Activated naive CD8-positive, alpha-beta T cell treated with anti-CD3 and anti-CD28 coated beads, Interleukin-2, amount 10 ng/mL, durations not matched to agents 7 days and 5 days (primary cell): ENCODE measurements at places on chromosomes 2 and 18. TPM values are rescaled to one million over a fixed set of nuclear protein-coding genes. Genes with fewer than 3 reads are reported as not detected.

DNA sequence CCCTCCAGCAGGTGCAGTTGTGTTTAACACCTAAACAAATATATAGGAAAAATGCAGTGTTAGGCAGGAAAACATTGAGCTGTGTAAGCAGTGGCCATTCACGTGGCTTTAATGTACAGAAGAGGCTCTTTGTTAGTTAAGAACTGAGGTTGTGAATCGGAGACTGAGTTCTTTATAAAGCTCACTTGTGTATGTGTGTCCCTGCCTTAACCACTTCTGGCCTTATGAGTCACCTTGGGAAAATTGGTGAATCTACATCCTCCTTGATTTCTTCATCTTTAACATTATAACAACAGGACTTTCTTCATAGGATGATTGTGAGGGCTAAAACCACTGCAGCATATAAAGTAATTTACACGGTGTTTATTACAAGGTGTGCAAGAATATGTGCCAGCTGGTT is 188.4 kb upstream of the TPO start:
- H3K4me1 ChIP-seq: no peaks in the 10 kb centered on the region
- no peak overlapping the region for H3K4me3 ChIP-seq
- no peaks in the 10 kb centered on the region for H3K27me3 ChIP-seq
- no peak for DNase-seq

CAPN13 gene
- not detected for total RNA-seq

DNA sequence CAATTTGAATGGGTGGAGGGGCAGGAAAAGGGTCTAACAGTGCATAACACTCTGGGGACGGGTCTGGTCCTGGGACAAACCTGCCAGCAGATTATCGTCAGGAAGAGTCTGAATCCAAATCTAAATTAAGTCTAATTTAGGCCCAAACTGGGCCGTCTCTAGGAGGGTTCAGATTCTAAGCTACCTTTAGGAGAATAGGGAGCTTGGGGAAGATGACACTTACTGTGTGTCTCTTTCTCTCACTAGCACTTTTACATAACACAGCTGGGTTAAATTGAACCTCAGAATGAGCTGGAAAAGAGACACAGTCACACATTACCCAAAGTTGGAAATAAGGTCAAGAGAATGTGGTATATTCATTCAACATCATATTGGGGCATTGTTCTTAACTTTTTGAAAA is 228.8 kb downstream of the KCNH7 start:
- no peak for DNase-seq
- no peak overlapping the region for H3K27ac ChIP-seq
- no peaks in the 10 kb centered on the region for H3K27me3 ChIP-seq
- no peaks in the 10 kb centered on the region for H3K4me1 ChIP-seq

DNA sequence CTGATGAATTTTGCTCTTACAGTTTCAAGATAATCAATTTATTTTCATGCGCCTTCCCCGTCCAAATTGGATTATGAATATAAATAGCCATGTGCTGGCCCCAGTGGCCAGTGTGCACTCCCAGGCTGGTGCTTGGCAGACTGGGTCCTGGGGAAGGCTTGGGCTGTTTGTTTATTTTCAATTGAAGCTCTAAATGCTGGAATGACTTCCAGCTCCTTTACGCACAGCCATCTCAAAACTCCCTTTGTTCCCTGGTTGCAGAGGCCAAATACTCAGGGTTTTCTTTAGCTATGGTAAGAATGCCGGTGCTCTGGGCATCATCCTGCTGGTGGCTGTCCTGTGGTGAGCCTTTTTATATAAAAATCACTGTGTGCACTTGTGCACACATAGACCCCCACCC is 131.5 kb downstream of the PRKCE start:
- no peaks in the 10 kb centered on the region for H3K27me3 ChIP-seq
- H3K36me3 ChIP-seq: no peaks in the 10 kb centered on the region
- H3K27ac ChIP-seq: no peak overlapping the region
- no peak overlapping the region for H3K4me3 ChIP-seq
- DNase-seq: no peak

TOGARAM2 gene
- 5.2 TPM for total RNA-seq

SPATA3 gene
- not detected for total RNA-seq

- no peaks in the 10 kb centered on the region for H3K36me3 ChIP-seq
- peaks cover 7% of the 10 kb centered on the region for H3K4me1 ChIP-seq
- no peak for DNase-seq
- no peak overlapping the region for H3K4me3 ChIP-seq
- H3K27ac ChIP-seq: no peak overlapping the region
Measured at GRCh38 chr2:234772733-234773060, 179.1 kb upstream of the SH3BP4 start.

DSC2 gene
- not detected for total RNA-seq

ELMOD3 gene
- 23.1 TPM for total RNA-seq

ARHGAP28 gene
- total RNA-seq: not detected

DNA sequence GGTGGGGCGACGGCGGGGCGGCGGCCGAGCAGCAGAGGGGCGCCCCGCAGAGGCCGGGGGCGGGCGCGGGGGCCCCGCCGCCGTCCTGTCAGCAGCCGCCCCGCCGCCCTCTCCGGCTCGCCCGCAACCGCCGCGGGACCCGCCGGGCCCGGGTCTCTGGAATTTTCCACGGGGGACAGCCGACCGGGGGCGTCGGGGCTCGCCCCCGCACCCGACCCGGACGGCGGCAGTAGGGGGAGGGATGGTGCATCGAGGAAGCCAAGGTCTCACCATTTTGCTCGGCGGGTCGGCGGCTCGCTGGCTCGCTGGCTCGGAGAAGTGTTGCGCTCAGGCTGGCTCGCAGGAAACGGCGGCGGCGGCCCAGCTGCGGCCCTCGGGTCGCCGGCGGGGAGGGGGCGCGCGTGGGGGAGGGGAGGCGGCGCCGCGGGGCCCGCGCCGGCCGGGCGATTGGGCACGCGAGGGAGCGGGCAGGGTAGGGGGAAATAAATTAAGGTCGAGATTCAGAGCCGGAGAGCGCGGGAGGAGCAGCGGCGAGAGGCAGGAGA is 405 bp downstream of the PPP3R1 start:
- H3K4me3 ChIP-seq: peak overlapping the region; percentile 98
- peaks cover 13% of the 10 kb centered on the region for H3K36me3 ChIP-seq
- no peaks in the 10 kb centered on the region for H3K27me3 ChIP-seq
- H3K27ac ChIP-seq: peak overlapping the region; percentile 97

- no peak overlapping the region for H3K27ac ChIP-seq
- H3K27me3 ChIP-seq: peaks cover 14% of the 10 kb centered on the region
- H3K4me3 ChIP-seq: no peak overlapping the region
- H3K4me1 ChIP-seq: peaks cover 10% of the 10 kb centered on the region
Measured at GRCh38 chr2:15566912-15567311, 5.8 kb upstream of the NBAS start.

DNA sequence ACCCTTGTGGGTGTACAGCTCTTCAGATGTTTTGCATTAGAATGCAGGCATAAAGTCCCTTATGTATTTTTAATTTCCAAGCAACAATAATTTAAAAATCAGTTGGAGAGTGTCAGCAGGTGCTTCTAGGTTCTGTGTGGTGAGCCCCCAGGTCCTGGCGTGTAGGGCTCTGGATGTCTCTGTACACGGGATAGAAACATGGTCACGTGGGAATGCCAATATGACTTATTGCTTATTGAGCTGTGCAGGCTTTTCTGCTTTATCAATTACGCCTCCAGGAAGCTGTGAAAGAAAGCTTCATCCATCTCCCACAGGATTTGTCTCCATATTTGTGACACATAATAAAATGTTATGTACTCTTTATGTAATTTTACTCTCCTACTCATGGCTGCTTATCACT is 37.8 kb downstream of the PRELID3A start:
- H3K4me1 ChIP-seq: no peaks in the 10 kb centered on the region
- H3K27me3 ChIP-seq: no peaks in the 10 kb centered on the region
- no peaks in the 10 kb centered on the region for H3K36me3 ChIP-seq

- no peaks in the 10 kb centered on the region for H3K27me3 ChIP-seq
- H3K4me1 ChIP-seq: no peaks in the 10 kb centered on the region
- H3K4me3 ChIP-seq: no peak overlapping the region
- DNase-seq: no peak
- no peak overlapping the region for H3K27ac ChIP-seq
- H3K36me3 ChIP-seq: peaks cover 2% of the 10 kb centered on the region
Measured at GRCh38 chr2:54773838-54774237, 50.4 kb downstream of the EML6 start.

SERPINB3 gene
- total RNA-seq: not detected

DNA sequence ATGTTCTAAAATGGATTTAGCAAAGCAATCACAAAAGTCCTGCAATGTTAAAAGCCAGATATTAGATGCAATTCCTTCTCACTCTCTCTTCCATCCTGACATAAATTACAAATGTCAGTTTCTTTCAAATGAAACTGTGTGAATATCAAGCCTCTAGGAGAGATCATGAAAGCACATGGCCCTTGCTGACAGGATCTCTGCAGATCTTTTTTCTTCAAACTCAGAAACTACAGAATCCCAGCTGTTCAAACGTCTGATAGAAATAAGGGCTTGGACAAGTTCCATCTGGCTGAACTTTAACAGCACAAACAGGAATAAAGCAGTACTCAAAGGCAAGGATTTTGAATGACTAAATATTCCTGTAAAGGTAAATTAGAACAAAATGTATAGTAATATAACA is 47.6 kb downstream of the PDE1A start:
- no peak for DNase-seq
- no peaks in the 10 kb centered on the region for H3K27me3 ChIP-seq
- no peak overlapping the region for H3K27ac ChIP-seq
- no peak overlapping the region for H3K4me3 ChIP-seq

- H3K27me3 ChIP-seq: no peaks in the 10 kb centered on the region
- H3K36me3 ChIP-seq: no peaks in the 10 kb centered on the region
- H3K4me1 ChIP-seq: no peaks in the 10 kb centered on the region
- no peak for DNase-seq
- no peak overlapping the region for H3K4me3 ChIP-seq
Measured at GRCh38 chr18:38028946-38029345, 463.3 kb upstream of the CELF4 start.

DNA sequence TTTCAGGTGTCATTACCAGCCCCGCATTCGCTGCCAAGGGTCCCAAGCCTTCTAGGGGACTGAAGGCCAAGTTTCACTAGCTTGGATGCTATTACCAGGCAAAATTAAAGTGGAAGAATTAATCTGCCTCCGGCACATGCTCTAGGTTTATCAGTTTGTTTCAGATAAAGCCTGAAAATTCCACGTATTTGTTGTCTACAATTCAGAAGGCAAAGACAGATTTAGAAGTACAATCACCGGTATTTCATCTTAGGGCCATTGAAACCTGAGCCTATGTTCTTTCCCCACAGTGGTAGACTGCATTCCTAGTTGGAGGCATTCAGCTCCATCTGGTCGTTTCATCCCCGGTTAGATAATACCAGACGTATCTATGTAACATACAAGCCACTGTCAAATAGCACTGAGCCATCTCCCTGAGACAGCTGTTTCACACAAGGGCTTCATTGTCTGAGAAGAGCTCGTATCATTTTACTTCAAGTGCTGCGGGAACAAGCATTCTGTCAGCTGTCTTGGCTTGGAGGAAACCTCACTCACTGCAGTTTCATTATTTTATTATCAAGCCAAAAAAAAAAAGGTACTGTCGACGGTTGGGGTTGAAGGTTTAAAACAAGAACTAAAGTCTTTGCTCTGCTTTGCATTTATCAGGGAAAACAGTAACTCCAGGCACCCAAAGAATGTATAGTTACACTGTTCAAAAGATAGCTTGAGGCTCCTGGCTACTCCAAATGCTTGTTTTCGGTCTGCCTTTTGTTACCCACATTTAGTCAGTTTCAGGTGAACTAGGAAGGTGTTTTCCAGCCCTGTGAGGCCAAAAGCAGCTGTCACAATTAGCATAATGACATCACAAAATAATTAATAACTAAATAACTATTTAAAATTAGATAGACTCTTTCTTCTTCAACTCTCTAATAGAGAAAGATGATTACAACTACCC is 76.7 kb downstream of the TGIF1 start:
- peaks cover 16% of the 10 kb centered on the region for H3K4me1 ChIP-seq
- H3K27me3 ChIP-seq: no peaks in the 10 kb centered on the region
- DNase-seq: no peak
- peak overlapping the region; percentile 81 for H3K27ac ChIP-seq

GRCh38 chr2:151670346-151670745 is 63.9 kb downstream of the NEB start:
- H3K27ac ChIP-seq: no peak overlapping the region
- H3K4me1 ChIP-seq: peaks cover 5% of the 10 kb centered on the region
- H3K36me3 ChIP-seq: no peaks in the 10 kb centered on the region
- no peaks in the 10 kb centered on the region for H3K27me3 ChIP-seq
